ENCODE measurements at places on chromosomes 3 and 15.

- DNase-seq = no peak
Measured at GRCh38 chr3:48536116-48536515, 20.5 kb downstream of the PFKFB4 start.

- no peak for DNase-seq
Measured at GRCh38 chr15:52180196-52180835, 10.9 kb downstream of the GNB5 start.

GRCh38 chr3:45218578-45219390, 7.3 kb downstream of the TMEM158 start:
- no peak for DNase-seq

DNA sequence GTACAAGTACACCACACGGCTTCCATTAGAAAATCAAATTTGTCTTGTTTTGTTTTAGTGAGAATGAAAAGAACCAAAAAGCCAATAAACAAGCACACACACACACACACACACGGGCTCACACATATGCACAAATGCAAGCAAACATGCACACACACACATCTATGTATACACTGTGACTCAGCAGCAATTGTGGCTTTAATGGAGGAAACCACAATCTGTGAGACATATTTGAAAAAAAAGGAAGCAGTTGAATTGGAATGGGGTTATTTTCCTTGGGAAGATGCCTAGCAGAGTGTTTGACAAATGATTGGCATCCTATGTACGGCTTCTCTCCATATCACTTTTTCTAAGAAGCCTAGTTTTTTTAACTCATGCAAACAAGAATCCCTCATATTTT, 201.1 kb upstream of the ARRDC4 start:
- no peak for DNase-seq

- no peak for DNase-seq
Measured at GRCh38 chr15:40789119-40789518, 17.8 kb upstream of the ZFYVE19 start.

GRCh38 chr3:177220136-177220974, 23.1 kb upstream of the TBL1XR1 start:
- DNase-seq = no peak

- no peak for DNase-seq
Measured at GRCh38 chr3:40170395-40170794, 139.1 kb upstream of the EIF1B start.

DNA sequence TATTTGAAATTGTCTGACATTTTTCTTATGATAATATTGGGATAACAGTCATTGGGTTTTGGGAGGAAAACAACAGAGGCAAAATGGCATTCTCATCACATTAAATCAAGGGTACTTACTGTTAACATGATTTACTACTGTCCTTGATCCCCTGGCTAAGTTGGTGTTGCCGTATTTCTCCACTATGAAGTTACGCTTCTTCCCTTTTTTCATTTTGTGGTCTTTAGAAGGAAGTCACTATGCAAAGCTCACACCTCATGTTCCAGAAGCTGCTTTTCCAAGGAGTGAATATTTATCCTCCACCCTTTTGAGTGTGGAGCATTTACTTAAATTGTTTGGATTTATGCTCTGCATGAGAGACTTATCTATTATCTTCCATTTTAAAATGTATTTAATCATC, 63.7 kb downstream of the ALCAM start:
- DNase-seq = no peak

GRCh38 chr3:13078163-13078905, 5.1 kb upstream of the IQSEC1 start:
- peak; percentile 87 for DNase-seq

- peak; percentile 0 for DNase-seq
Measured at GRCh38 chr15:101844916-101845315, 32.9 kb downstream of the OR4F15 start.

DNA sequence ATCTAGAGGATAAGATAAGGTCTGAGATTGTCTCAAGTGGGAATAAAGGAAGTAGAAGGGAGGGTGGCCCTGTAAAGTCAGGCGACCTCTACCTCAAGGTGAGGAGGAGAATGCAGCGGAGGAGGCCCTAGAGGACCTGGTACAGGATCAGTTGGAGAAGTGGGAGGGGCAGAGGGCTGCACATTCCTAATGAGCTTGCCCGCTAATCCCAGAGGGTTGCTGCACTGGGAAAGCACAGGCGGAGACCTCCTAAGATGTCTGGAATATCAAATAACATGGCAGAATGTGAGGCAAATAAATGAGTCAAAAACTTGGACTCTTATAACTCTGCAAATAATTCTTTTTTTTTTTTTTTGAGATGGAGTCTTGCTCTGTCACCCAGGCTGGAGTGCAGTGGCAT, 30.2 kb upstream of the VPS8 start:
- no peak for DNase-seq

DNA sequence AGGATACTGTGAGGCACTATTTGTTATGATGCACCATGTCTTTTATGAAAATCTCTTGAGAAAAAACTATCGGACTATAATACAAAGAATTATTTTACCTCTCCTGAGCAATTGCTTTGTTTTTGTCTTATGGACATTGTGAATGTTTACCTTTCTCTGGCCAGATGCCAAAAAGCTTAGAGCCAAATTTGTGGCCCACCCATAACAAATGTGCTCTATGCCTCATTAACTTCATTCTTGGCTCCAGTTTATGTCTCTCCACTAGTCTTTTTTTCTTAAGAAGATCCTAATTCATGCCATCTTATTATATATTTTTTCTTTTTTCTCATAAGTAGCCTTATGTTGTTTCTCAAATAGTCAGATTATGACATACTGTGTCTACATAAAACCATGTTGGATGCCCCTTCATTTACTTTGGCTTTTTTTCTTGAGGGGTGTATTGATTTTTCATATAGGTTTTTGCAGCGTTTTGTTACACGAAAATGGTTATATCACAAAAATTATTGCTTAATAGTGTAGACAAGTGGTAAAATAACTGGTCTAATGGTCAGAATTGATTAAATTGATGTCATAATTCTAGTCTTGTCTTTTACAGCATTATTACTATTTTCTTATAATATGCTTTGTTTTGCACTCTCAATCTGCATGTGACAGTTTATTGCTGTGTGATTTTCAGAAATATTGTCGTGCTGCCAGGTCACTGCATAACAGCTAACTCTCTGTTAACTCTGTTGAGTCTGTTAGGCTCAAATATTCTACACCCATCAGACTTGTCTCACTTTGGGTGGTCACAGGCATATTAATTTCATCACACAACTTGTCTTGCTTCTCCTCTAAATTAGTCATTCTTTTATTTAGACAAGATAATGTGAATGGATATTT, 18.2 kb downstream of the SENP8 start:
- DNase-seq = no peak

GRCh38 chr3:143443851-143444331, 324.3 kb downstream of the CHST2 start:
- peak; percentile 51 for DNase-seq
